ENCODE measurements at places on chromosomes 6 and 20. TPM values are rescaled to one million over a fixed set of nuclear protein-coding genes. Genes with fewer than 3 reads are reported as not detected.

Gene OR2H2
- not detected for polyA plus RNA-seq

DNA sequence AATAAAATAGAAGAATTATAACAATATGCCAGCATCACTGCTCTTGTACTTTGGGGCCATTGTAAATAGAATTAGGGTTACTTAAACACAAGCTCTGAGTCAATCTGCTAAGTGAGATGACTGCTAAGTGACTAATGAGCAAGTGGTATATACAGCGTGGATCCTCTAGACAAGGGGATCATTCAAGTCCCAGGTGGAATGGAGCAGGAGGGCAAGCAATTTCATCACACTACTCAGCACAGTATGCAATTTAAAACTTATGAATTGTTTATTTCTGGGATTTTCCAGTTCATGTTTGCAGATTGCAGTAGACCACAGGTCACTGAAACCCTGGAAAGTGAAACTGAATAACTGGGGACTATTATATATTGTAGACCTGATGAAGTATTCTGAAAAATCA is 235.3 kb downstream of the BTBD3 start:
- no peak overlapping the region for H3K4me3 ChIP-seq
- H3K4me1 ChIP-seq: no peaks in the 10 kb centered on the region
- H3K27ac ChIP-seq: no peak overlapping the region
- no peak for DNase-seq

Gene COL9A1
- not detected for polyA plus RNA-seq

- no peaks in the 10 kb centered on the region for H3K27me3 ChIP-seq
- H3K4me3 ChIP-seq: no peak overlapping the region
- H3K36me3 ChIP-seq: peaks cover 7% of the 10 kb centered on the region
- H3K4me1 ChIP-seq: no peaks in the 10 kb centered on the region
- no peak overlapping the region for H3K27ac ChIP-seq
Measured at GRCh38 chr6:17666646-17667045, 40.1 kb downstream of the NUP153 start.

DNA sequence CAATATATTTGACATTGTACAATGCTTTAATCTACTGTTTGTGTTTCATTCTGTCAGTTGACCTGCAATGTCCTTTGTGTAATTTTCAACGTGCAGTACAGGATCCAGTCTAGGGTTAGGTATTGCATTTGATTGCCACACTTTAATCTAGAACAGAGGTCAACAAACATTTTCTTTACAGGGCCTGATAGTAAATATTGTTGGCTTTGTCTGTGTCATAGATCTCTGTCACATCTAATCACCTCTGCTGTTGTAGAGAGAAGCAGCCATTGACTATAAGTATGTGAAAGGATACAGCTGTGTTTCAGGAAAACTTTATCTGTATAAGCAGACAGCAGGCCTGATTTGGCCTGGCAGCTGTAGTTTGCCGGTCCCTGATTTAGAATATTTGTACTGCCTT is 39.3 kb downstream of the ATRN start:
- DNase-seq: no peak
- no peaks in the 10 kb centered on the region for H3K36me3 ChIP-seq
- H3K4me1 ChIP-seq: peaks cover 3% of the 10 kb centered on the region
- no peak overlapping the region for H3K4me3 ChIP-seq
- no peaks in the 10 kb centered on the region for H3K27me3 ChIP-seq

Gene ZFAND3
- 35.9 TPM for polyA plus RNA-seq

- H3K27me3 ChIP-seq: no peaks in the 10 kb centered on the region
- DNase-seq: peak; percentile 80
- peak overlapping the region; percentile 3 for H3K27ac ChIP-seq
- H3K4me1 ChIP-seq: no peaks in the 10 kb centered on the region
- no peaks in the 10 kb centered on the region for H3K36me3 ChIP-seq
Measured at GRCh38 chr6:150072201-150072600, 3.3 kb upstream of the ULBP3 start.

Gene GDAP1L1
- 1.1 TPM for polyA plus RNA-seq

Gene BPIFA1
- not detected for polyA plus RNA-seq

- peaks cover 23% of the 10 kb centered on the region for H3K4me1 ChIP-seq
- H3K4me3 ChIP-seq: peak overlapping the region; percentile 65
- peak overlapping the region; percentile 92 for H3K27ac ChIP-seq
- peaks cover 43% of the 10 kb centered on the region for H3K36me3 ChIP-seq
- no peaks in the 10 kb centered on the region for H3K27me3 ChIP-seq
Measured at GRCh38 chr20:49278818-49279676, 1.2 kb upstream of the ZNFX1 start.

DNA sequence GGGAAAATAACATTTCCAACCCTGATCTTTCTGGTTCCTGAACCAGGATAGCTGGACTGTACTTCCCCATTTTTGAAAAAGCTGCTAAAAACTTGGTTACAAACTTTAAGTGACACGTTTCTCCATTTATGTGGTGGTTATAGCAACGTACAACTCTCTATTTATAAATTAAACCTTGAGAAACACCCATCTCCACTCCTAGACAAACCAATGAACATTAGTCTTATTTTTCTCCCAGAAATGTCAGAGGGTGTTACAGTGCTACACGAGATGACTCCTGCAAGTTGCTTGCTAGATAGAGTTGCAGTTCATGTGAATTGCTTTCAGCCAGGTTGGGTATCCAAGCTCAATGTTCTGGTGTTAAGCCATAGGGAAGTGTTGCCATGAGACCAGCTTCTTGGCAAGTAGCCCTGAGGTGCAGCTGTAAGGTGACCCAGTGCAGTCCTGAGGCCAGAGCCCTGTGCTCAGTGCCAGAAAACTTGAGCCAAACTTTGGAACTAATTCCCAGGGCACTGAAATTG is 51.3 kb upstream of the REV3L start:
- H3K27ac ChIP-seq: no peak overlapping the region
- H3K4me1 ChIP-seq: peaks cover 9% of the 10 kb centered on the region
- no peak overlapping the region for H3K4me3 ChIP-seq
- peak; percentile 87 for DNase-seq

Gene CUL7
- 6.7 TPM for polyA plus RNA-seq

Gene GPR6
- polyA plus RNA-seq: 0.04 TPM

- H3K4me1 ChIP-seq: peaks cover 2% of the 10 kb centered on the region
- H3K27ac ChIP-seq: no peak overlapping the region
Measured at GRCh38 chr6:157990321-157991066, 8.8 kb downstream of the SYNJ2 start.
